ENCODE measurements at places on chromosomes 12 and 14. TPM values are rescaled to one million over a fixed set of nuclear protein-coding genes. Genes with fewer than 3 reads are reported as not detected.

DNA sequence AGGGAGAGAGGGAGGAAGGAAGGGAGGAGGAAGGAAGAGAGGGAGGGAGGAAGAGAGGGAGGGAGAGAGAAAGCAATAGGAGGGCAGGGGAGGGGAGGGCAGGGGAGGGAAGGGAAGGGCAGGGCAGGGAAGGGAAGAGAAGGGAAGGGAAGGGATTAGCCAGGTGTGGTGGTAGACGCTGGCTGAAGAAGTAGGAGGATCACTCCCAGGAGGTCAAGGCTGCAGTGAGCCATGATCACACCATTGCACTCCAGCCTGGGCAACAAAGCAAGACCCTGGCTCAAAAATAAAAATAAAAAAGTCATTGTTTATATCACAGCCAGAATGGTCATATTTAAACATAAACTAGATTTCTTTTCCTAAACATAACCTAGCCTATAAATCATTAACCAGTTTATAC is 20.4 kb upstream of the EEA1 start:
- no peak for DNase-seq

GRCh38 chr12:89733579-89734201 is 25.1 kb upstream of the ATP2B1 start:
- no peak for DNase-seq

Gene BEGAIN
- total RNA-seq = 2.8 TPM

Gene TMEM121
- total RNA-seq = 2.0 TPM

DNA sequence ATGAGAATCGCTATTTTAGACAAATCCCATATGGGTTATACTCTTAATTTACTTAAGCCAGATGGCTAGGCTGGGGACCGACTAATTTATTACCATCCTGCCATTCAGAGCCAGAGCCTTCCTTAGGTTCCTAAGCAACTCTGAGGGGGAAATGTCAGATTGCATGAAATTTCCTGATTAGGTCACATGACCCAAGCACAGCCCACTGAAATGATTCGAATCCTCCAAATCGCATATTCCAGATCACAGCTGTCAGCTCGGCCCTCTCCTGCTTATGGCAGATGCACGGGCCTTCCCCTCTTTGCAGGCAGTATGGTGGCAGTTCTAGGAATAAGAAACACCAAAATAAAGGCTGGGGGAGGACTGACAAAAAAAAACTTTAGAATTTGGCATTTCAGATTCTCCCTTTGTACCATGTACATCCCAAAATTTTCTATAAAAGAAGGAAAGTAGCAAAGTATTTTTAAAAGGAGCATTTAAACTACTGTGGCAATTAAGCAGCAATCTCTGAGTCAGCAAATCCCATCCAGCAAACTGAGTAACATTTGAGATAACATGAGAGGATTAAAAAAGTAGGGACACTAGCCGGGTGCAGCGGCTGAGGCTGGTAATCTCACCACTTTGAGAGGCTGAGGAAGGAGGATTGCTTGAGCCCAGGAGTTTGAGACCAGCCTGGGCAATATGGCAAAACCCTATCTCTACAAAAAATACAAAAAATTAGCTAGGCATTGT is 30.5 kb upstream of the NUDT4 start:
- no peak for DNase-seq

- no peak for DNase-seq
Measured at GRCh38 chr12:105357162-105357691, 26.7 kb downstream of the C12orf75 start.

Data from heart left ventricle (tissue), 16 donors.